ENCODE measurements at places on chromosomes 4 and X.
A peak's percentile ranks its signal among the peaks of the same experiment; 100 is the strongest.

GRCh38 chrX:1224954-1225353 is 12.5 kb upstream of the CRLF2 start:
- no peak for DNase-seq

GRCh38 chr4:102478186-102478585 is 23.0 kb upstream of the NFKB1 start:
- DNase-seq, result no peak

GRCh38 chr4:53967986-53968385 is 96.4 kb downstream of the CHIC2 start:
- peak; percentile 7 for DNase-seq

GRCh38 chrX:107747596-107748161 is 27.9 kb downstream of the TSC22D3 start:
- peak; percentile 69 for DNase-seq

DNA sequence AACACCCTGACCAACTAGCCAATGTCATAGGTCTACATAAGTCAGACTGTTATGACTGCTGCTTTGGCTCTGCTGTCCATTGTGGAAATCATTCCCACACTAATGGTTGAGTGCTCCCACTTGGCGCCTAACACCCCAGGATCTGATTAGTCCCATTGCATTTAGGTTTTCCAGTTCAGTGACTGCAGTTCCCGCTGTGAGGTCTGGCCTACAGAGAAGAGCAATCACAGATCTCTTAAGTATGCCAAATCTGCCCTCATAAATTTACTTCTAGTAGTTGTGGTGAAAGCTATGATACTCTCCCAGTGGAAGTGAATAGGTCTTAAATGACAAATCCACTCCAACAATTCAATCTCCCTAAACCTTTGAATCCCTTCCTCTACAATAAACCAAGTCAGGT is 77.3 kb upstream of the IL2 start:
- DNase-seq, result no peak

- no peak for DNase-seq
These were observed 48.1 kb upstream of the ARHGEF6 start for GRCh38 chrX:136828830-136829229.

DNA sequence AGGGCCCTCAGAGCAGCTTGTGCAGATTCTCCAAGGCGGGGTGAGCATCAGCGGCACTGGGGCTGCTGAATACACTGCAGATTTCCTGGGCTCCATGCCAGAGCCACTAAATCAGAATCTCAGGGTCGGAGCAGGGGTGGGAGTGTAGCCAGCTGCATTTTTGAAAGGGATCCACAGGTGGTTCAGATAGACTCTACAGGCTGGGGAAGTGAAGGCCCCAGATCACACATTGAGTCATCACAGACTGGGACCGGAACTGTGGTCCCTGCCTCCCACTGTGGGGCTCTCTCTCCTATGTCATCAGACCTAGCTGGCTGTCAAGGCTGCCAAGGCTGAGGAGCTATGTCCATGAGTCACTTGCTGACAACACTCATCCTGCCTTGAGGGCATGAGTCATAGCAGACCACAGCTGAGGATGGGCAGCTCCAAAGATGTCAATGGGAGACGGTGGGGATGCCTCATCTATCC is 162.3 kb upstream of the MAMLD1 start:
- DNase-seq, result peak; percentile 93

- DNase-seq, result peak; percentile 20
These were observed 36.9 kb upstream of the PRSS12 start for GRCh38 chr4:118389721-118390120.
